ENCODE measurements at places on chromosomes 5 and 9.

- no peak for DNase-seq
Measured at GRCh38 chr9:75885652-75886051, 4.8 kb upstream of the PCSK5 start.

GRCh38 chr9:110133608-110134210 is 74.2 kb downstream of the C9orf152 start:
- DNase-seq: no peak

DNA sequence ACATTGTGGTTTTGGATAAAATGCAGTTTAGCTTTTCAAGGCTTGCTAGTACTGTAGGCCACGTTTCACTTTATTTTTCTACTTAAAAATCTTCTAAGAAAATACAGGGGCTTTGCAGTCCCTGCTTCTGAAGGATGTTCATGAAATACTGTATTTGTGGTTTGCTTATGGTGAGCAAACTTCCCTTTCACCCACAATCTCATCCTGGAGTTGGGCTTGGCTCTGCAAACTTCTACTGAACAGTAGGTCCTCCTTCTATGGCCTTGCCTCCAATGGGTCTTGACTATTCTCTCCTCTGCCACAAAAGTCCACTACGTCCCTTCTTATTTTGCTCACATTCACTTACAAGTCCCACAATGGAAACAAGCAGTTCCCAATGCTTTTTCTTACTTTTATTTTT is 502.7 kb upstream of the KLF4 start:
- DNase-seq: no peak

GRCh38 chr9:100555471-100555870 is 22.4 kb upstream of the CAVIN4 start:
- DNase-seq: no peak

GRCh38 chr5:112234000-112234399 is 185.1 kb downstream of the EPB41L4A start:
- no peak for DNase-seq

- no peak for DNase-seq
Measured at GRCh38 chr5:8895599-8895998, 650.3 kb downstream of the SEMA5A start.

DNA sequence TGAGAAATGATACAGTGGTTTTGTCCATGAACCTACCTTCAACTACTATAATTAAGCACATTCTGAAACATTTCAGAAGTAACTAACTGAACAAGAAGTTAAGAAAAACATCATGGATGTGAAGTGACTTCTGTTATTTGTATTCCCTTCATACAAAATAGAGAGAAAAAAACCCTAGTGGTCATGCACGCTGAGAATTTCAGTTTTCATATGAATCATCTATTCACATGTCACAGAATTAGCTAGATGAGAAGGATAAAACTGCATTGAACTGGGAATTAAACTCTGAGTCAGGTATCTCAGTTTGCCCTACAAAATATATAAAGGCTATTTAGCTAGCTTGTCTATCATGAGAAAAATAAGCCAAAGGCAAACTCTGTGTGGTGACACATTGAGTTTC is 451.8 kb upstream of the FTMT start:
- DNase-seq: no peak

- DNase-seq: no peak
Measured at GRCh38 chr5:159792180-159792579, 124.1 kb upstream of the ADRA1B start.

- no peak for DNase-seq
Measured at GRCh38 chr9:134536101-134536900, 105.3 kb upstream of the COL5A1 start.

DNA sequence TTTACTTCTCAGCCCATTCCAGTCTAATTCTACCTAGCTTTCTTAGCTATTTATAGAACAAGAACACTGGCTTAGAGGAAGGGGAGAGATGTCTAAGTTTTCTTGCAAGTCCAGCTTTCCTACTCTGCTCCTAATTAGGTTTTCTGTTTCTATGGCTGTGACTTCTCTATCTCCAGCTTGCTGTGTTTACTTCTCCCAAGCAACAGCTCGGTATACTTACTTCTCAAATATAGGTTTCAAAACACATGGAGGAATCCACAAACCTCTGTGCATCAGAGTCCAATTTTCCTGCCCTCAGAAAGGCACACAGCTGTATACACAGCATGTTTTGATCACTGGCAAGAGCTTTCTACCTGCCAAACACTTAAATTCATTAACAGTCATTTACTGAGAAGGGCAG is 17.4 kb upstream of the HMGCR start:
- no peak for DNase-seq

GRCh38 chr9:124782661-124783574 is 6.0 kb downstream of the OLFML2A start:
- no peak for DNase-seq

Measured in midbrain (tissue), 1 donor.